ENCODE measurements at places on chromosomes 11 and 22.
A peak's percentile ranks its signal among the peaks of the same experiment; 100 is the strongest.

DNA sequence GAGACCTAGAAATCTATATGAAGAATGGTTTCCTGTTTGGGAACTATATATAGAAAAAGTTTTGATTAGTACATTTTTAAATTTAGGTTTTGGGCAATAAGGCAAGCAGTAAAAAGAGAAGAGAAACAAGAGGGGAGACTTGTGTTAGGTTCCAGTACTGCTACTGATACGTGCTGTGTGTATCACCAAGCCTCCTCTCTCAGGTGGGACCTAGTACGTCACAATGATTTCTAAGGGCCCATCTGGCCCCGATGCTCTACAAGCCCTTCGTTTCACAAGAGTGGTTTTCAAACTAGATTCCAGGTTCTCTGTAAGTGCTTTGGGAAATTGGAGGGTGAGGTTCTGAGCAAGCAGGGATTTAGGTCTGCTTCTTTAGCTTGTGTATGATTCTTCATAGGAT is 39.2 kb downstream of the USP35 start:
- DNase-seq: no peak

GRCh38 chr11:27025957-27026733 is 14.5 kb upstream of the BBOX1 start:
- DNase-seq: no peak

DNA sequence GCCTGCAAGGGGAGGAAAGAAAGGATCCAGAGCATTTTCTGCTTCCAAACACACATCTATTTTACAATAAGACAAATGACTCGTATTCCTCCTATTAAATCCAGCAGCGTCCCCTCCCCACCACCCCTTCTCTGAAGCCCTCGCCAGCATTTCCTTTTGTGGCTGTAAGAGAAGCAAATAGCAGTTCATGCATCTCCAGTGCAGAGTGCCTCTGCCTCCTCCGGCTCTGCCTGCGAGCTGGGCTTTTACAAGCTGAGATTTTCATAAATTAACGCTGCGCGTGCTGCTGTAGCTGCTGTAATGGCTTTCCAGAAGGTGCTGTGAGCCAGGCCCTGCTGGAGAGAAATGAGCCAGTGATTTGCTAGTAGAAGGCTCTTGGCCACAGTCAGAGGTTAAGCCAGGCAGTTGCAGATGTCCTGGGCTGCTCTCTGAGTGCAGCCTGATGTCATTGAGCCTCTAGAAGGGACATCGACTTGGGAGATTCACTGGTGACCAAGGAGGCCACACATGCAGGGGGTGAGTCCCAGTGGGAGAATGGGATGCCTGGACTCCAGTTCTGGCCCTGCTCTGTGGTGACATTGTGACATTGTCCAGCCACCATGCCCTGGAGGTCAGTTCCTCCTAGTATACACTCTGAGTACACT is 134.5 kb upstream of the NAV2 start:
- no peak for DNase-seq

GRCh38 chr11:110000031-110000502 is 93.1 kb upstream of the ZC3H12C start:
- DNase-seq: peak; percentile 11

- no peak for DNase-seq
These were observed 204 bp downstream of the FADS2 start for GRCh38 chr11:61828379-61828628.

- DNase-seq: no peak
These were observed 23.1 kb downstream of the PRDM11 start for GRCh38 chr11:45169310-45170072.

- no peak for DNase-seq
These were observed 352.2 kb downstream of the METTL15 start for GRCh38 chr11:28460348-28460747.

DNA sequence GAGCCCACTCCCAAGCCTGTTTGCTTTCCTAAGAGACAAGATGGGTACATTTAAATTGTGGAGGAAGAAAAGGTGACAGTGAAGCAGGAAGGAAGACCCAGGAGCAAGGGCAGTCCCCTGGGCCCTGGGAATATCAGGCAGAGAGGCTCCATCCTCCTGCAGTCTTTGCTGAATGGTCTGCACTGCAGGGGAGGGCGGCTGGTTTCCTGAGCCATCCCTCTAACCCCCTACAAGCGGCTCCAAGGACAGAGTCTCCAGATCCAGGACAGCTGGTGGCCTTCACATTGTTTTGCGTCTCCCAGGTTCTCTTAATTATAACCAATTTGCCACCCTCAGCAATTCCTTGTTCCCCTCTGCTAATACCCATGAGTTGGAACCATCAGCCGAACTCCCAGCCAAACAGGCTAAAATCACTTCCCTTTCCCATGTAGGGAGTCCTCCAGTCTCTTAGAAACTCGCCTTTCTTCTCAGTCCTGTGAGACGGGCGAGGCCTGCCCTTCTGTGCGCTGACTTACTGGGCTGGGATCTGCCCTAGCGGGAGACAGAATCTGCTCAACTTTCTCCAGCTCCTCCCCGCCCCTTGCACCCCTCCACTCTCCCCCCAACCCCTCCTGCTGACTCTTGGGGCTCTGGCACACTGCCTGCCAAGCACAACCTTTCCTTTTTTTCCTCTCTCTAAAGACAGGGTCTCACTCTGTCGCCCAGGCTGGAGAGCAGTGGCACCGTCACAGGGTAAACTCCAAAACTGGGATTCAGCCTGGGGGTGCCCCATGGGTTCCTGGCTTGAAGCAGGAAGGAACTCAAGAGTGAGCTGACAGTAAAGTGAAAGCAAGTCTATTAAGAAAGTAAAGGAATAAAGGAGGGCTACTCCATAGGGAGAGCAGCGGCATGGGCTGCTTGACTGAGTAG is 53.4 kb upstream of the EMID1 start:
- DNase-seq: no peak

GRCh38 chr11:110297076-110297725 is 787 bp upstream of the RDX start:
- DNase-seq: peak; percentile 7

DNA sequence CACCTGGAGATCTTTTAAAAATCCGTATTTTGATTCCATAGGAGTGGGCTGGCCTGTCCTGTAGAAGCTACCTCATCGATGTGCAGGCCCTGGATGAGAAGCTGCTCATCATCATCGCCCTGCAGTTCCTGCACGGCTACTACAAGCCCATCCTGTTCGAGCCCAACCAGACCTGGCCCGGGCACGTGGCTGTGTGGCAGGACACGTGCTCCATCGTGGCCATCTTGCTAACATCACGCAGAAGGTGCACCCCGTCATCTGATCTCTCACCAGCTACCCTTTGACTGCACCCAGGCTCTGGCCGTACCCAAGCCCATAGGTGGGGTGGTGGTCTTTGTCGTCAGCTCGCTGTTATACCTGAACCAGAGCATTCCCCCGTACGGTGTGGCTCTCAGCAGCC is 14.2 kb upstream of the SLC5A4 start:
- DNase-seq: no peak

DNA sequence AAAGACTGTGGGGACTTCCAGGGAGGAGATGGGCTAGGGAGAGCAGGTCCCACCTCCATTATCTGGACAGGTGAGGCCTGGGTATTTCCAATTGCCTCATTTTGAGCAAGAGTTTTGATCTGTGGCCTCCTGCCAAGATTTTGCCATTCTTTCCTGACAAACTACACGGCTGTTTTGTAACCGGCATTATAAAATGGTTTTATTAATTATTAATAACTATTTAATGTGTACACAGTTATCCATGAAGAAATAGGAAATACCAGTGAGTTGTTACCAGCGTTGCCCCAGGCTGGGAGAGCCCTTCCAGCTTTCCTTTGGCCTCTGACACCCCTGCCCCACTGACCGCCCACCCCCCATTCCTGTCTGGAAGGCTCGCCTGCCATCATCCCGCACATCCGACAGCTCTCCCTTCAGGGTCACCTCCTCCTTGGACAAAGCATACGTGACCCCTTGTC is 14.9 kb upstream of the SEC14L3 start:
- DNase-seq: no peak

DNA sequence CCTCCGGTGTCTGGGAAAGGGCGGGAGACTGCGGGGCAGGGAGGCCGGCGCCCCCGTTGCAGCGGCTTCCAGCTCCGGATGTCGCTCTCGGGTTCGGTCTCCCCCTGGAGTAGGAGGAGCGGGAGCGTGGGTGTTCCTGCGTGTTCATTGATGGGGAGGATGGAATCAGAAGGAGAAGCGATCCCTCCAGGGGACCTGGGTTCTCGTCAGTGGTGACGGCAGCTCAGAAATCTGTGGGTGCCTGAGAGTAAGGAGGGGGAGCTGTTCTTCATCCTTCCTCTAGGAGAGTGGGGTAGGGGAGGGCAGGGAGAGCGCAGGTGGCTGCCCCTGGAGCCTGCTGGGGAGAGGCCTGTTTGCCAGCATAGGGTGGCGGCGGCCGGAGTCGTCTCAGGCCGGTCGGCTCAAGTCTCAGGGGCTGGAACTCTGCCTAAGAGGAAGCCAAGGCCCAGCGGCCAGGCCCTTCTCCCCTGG is 1.1 kb downstream of the UBASH3B start:
- peak; percentile 41 for DNase-seq

- no peak for DNase-seq
These were observed 164.0 kb upstream of the CTSC start for GRCh38 chr11:88501541-88501940.

DNA sequence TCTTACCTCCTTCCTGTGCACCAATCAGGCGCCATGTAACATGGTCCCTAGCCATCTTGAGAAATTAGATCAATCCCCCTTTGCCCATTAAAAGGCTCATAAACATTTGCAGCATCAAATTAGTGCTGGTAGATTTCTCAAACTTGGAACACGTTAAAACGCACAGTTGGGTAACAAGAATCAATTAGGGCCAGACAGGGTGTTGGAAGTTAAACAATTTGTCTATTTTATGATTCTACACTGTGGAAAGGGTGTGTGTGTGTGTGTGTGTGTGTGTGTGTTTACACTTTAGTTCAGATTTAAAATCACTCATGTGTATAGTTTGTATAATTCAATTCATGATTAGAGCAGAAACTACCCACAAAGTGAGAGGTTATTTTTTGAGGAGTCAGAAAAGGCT is 682.0 kb downstream of the OPCML start:
- no peak for DNase-seq

- DNase-seq: no peak
These were observed 77.2 kb upstream of the CD44 start for GRCh38 chr11:35061516-35062440.

- no peak for DNase-seq
These were observed 773.2 kb downstream of the TBC1D22A start for GRCh38 chr22:47535681-47536080.

DNA sequence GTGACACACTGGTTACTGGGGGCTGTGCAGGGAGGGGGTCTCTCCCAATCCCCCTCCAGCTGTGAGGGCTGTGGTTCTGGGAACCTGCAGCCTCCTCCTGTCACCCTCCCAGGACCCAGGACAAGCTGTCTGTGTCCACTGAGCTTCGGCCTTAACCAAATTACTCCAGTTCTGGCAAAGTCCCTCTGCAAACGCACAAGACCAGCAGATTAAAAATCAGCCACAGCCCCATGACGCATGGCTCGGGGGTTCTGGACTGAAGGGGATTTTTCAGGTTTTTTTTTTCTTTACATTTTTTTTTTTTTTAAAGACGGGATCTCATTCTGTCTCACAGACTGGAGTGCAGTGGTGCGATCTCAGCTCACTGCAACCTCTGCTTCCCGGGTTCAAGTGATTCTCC is 32.2 kb upstream of the A4GALT start:
- DNase-seq: no peak

- DNase-seq: peak; percentile 58
These were observed 5.4 kb downstream of the TNRC6B start for GRCh38 chr22:40183029-40183581.

- DNase-seq: no peak
These were observed 64.5 kb downstream of the MACROD1 start for GRCh38 chr11:64101461-64101860.

DNA sequence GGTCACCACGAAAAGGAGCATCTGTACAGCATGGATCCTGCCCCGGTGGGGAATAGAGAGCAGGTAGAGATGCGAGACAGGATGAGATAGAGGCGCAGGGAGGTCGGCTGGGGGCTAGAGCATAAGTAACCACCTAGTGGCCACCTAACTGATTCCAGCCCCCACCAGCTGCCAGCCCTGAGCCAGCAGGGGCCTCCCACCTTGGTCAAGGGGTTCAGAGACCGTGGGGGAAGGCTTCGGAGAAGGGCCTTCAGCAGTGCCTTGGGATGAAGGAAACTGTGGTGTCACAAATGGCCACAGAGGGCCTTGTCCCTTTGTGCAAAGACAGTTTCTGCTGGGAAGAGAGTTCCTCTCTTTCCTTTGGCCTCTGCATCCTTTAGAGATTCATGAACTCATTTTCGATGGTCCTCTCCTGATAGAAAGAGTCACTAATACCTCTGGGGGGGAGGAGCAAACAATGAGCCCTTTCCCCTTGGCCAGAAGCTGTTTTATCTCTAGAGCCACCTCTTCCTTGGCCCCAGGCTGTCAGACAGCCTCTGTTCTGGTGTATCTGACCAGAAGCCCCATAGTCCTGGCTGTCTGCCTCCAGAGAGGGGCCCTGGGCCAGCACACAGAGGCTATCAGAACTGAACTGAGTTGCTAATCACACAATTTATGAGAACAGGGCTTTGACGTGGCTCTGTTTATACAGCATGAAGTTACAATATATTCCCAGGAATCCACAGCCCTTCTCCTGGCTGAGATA is 146.0 kb downstream of the PARVA start:
- DNase-seq: no peak

GRCh38 chr11:73393479-73394415 is 17.5 kb downstream of the RELT start:
- DNase-seq: peak; percentile 89

- no peak for DNase-seq
These were observed 13.8 kb downstream of the OLFML1 start for GRCh38 chr11:7499081-7499480.

DNA sequence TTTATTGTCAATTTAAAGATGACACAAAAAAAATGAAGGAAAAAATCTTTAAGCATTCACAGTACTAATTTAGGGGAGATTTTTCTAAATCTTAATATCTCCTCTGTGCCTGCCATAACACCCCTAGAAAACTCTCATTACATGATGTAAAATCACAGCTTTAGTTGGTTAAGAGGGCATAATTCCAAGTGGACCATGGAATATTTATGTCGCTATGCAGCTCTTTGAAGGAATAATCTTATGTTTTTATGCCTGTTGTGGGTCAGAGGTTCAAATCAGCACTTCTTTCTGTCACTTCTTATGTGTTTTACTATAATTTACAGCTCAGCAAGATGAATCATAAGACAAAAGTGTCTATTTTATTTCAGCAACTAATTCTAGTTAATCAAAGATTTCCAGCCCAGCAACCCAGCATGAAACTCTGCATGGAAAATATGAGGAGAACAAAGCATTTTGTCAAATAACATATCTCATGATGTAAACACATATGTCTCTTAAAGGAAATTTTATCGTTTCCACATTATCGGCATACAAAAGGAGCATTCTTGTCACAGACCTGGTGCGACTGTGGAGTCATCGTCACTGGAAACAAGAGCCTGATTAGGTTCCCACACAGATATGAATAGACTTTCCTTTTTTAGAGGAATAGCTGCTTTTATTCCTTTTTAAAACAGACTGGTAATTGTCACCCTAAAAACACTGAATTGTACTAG is 274.8 kb downstream of the SOX6 start:
- no peak for DNase-seq

- no peak for DNase-seq
These were observed 126.2 kb downstream of the KCNQ1 start for GRCh38 chr11:2570841-2571597.

GRCh38 chr22:38276166-38276565 is 3.4 kb upstream of the TMEM184B start:
- DNase-seq: no peak

GRCh38 chr11:43632181-43632580 is 48.4 kb upstream of the HSD17B12 start:
- no peak for DNase-seq

- no peak for DNase-seq
These were observed 22.1 kb upstream of the BDNF start for GRCh38 chr11:27722117-27722952.

Data from NB4 (cell line).